Natural killer cell (primary cell): ENCODE measurements at places on chromosomes 2 and 18. TPM values are rescaled to one million over a fixed set of nuclear protein-coding genes. Genes with fewer than 3 reads are reported as not detected.
A peak's percentile ranks its signal among the peaks of the same experiment; 100 is the strongest.

DNA sequence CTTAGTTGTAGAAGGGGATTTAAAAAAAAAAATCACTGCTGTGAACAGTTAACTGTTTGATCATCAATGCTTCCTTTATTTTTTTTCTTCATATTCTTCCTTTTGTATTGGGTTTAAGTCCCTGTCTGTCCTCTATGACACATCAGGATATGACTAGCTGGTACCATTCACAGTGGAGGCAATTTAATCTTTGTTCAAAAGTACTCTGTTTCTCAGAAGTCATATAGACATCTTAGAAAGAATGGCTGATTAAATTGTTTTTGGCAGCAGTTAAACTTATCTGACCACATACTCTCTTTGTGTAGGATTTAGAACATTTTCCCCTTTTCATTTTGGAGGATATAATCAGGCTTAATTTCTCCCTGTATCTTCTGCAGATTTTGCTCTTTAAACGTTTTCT is 807.8 kb upstream of the CDH2 start:
- no peak for DNase-seq

Gene PNPT1
- total RNA-seq = 12.5 TPM

- DNase-seq = peak; percentile 45
Observed at GRCh38 chr2:134217924-134218323, 35.9 kb upstream of the MGAT5 start.

GRCh38 chr18:13003466-13003896 is 12.3 kb downstream of the CEP192 start:
- peak; percentile 32 for DNase-seq

- DNase-seq = no peak
Observed at GRCh38 chr2:163640542-163641193, 95.1 kb downstream of the FIGN start.

GRCh38 chr2:85582492-85582891 is 1.7 kb upstream of the VAMP5 start:
- no peak for DNase-seq

DNA sequence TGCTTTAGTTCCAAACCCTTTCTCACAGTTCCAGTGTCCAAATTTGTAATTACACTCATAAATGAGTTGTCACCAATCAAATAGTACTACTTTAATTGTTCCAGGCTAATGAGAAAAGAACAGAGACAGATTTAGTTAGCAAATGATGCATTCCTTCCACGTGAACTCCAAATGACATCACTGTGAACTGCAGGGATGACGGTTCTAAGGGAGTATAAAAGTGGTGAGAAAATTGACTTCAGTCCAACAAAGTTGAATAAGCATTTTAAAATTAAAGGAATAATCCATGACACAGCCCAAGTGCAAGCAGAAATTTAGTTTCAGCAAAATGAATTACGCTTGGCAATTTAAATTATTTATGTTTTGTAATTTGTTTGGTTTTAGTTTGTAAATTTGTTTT is 102.0 kb upstream of the LRATD1 start:
- DNase-seq = no peak

DNA sequence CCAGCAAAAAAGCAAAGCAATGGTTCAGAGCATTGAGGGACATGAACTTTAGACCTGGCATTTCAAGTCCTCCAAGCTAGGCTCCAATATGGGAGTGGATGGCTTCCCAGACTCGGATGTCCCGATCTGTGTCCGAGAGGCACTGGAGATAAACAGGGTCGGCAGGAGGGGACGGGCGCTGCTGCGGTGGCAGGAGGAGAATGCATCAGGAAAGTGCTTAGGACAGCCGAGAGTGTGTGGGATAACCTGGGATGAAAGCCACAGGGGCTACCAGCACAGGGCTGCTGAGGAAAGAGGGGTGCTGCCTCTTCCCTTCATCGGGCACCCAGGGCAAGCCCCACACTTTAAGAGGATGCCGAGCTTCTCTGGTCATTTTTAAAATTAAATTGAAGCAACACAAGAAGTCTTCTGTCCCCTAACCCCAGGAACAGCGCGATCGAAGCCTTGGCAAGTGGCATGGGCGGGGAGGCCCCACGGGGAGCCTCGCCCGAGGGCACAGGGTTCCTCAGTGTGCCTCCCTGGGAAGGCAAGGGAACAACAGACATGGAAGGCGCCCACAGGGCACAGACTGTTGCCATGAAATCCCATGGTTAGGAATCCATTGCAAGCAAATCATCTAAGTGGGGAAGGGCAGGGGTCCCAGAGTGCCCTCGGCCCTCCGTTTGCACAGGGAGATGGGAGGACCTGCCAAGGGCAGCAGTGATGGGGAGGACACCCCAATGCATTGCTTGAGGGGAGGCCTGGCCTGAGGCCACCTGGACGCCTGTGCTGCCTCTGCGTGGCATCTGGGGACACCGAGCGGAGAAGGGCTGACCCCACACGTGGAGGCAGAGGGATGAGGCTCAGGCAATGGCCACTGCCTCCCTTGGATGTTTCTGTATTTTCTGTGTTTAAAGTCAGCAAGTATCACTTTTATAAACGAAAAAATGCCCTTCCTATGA is 78.5 kb upstream of the GPC1 start:
- DNase-seq = no peak

- DNase-seq = no peak
Observed at GRCh38 chr2:24711865-24712264, 81.3 kb downstream of the PTRHD1 start.

- DNase-seq = no peak
Observed at GRCh38 chr18:10907749-10908148, 241.6 kb downstream of the PIEZO2 start.

GRCh38 chr2:118386641-118387302 is 298.5 kb downstream of the INSIG2 start:
- no peak for DNase-seq

GRCh38 chr2:138103156-138103555 is 138.9 kb downstream of the HNMT start:
- no peak for DNase-seq

DNA sequence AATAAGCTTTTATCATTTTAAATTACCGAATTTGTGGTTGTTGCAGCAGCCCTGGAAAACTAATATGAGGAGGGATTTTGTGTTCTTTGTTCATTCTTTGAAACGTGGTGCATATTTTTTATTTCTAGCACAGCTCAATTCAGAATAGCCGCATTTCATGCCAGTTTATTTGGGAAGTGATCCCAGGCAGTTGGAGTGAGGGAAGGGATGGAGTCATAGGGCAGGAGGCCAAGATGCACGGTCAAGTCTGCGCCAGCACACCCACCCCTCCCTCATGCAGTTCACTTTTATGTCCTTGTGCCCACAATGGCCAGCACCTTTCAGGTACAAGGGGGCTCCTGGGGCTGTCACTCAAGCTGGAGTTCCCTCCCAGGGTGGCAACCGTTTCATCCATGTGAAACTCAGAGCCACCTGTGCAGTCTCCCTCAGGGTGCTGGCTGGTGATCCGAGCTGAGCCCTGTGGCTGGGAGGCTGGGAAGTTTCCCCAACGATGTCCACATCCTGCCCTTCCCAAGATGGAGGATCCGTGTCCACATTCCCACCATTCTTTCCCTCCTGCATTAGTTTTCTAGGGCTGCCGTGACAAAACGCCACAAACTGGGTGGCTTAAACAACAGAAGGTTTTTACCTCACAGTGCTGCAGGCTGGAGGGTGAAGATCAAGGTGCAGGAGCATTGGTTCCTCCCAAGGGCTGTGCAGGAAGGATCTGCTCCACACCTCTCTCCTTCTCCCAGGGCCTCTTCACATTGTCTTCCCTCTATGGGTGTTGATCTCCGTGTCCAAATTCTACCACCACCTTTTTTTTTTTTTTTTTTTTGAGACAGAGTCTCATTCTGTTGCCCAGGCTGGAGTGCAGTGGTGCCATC is 68.5 kb upstream of the ITGA6 start:
- no peak for DNase-seq

Gene UGT1A8
- total RNA-seq = not detected

DNA sequence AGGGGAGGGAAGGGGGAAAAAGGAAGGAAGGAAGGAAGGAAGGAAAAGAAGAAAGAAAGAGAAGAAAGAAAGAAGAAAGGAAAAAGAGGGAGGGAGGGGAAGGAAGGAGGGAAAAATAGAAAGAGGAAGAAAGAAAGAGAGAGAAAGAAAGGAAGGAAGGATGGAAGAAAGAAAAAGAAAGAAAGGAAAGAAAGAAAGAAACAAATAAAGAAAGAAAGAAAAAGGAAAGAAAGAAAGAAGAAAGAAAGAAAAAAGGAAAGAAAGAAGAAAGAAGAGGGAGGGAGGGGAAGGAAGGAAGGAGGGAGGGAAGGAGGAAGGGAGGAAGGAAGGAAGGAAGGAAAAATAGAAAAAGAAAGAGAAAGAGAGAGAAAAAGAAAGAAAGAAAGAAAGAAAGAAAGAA is 315.8 kb upstream of the PIK3C3 start:
- no peak for DNase-seq

DNA sequence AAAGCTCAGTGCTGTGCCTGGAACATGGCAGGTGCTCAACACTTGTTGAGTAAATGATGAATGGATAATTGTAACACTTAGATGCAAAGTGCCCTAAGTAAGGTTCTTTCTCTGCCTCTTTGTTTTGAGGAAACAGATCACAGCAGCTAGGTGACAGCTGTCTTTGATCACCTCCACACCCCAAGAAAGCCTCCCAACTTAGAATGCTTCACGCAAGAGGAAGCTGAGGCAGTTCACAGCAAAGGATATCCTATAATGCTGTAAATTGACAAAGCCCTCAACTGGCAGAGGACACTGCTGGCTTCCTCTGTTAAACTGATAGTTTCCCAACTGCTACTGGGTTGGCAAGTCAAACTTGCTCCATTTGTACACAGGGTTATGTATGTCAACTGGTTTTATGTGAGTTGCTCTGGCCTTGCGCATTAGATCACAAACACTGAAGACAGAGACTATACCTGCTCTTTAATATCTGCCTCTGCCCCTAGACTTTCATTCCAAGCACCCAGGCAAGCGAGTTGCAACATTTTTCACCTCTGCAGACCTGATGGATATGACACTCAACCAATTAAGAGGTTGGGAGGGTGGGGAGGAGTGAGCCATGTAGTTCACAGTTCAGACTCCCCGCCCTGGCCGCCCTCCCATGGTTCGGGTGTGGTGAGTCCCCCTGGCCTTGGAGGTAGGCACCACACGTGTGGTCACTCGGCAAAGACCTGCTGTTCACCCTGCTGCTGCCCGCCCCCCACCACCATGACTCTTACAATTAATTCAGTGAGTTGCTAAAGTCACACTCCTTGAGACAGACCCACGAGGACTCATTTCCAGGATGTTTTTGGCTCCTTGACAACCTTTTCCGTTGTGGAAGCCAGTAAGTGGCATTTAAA is 4.8 kb upstream of the MALL start:
- DNase-seq = no peak

- peak; percentile 16 for DNase-seq
Observed at GRCh38 chr2:168293766-168294165, 46.4 kb upstream of the STK39 start.

GRCh38 chr2:132776287-132776686 is 106.3 kb upstream of the LYPD1 start:
- DNase-seq = no peak
